ENCODE measurements at places on chromosomes 2 and 18. TPM values are rescaled to one million over a fixed set of nuclear protein-coding genes. Genes with fewer than 3 reads are reported as not detected.

- no peak for DNase-seq
- H3K36me3 ChIP-seq, result no peaks in the 10 kb centered on the region
- H3K27me3 ChIP-seq, result no peaks in the 10 kb centered on the region
- H3K4me3 ChIP-seq, result no peak overlapping the region
- H3K4me1 ChIP-seq, result peaks cover 13% of the 10 kb centered on the region
- no peak overlapping the region for H3K27ac ChIP-seq
Observed at GRCh38 chr18:10142056-10142455, 228.2 kb downstream of the VAPA start.

INPP5D gene
- 4.3 TPM for polyA plus RNA-seq

- no peak overlapping the region for H3K4me3 ChIP-seq
- DNase-seq, result no peak
- H3K4me1 ChIP-seq, result no peaks in the 10 kb centered on the region
- H3K27ac ChIP-seq, result no peak overlapping the region
- H3K27me3 ChIP-seq, result no peaks in the 10 kb centered on the region
Observed at GRCh38 chr18:74172697-74173433, 24.5 kb downstream of the TIMM21 start.

DNAJC5G gene
- polyA plus RNA-seq, result 0.83 TPM

- DNase-seq, result no peak
- no peaks in the 10 kb centered on the region for H3K4me1 ChIP-seq
- no peaks in the 10 kb centered on the region for H3K27me3 ChIP-seq
- H3K4me3 ChIP-seq, result no peak overlapping the region
- H3K36me3 ChIP-seq, result no peaks in the 10 kb centered on the region
- H3K27ac ChIP-seq, result no peak overlapping the region
Observed at GRCh38 chr18:57904535-57904934, 101.4 kb upstream of the ATP8B1 start.

CTLA4 gene
- 0.17 TPM for polyA plus RNA-seq

- no peak for DNase-seq
- no peaks in the 10 kb centered on the region for H3K27me3 ChIP-seq
- no peak overlapping the region for H3K27ac ChIP-seq
- no peak overlapping the region for H3K4me3 ChIP-seq
Observed at GRCh38 chr18:72436401-72436800, 107.7 kb downstream of the CBLN2 start.

GALR1 gene
- not detected for polyA plus RNA-seq

FEV gene
- polyA plus RNA-seq, result not detected

ZBTB7C gene
- 6.5 TPM for polyA plus RNA-seq

DNA sequence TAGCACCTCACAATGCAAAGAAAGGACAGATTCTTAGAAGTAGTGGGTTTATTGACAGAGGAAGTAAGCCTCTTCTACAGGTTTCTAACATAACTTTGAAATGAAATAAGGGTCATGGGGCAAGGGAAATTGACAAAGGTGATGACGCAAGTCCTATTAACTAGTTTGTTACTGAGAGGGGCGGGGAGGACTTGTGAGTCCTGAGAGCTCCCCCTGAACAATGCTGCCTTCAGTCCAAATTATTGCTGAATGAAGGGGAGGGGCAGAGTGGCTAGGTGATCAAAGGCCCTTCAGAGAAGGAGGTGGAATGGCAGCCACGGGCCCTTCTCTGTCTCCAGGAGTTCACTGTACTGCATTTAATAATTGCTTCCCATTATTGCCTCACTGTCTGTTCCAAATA lies 390.0 kb downstream of the MEIS1 start:
- H3K36me3 ChIP-seq, result no peaks in the 10 kb centered on the region
- no peaks in the 10 kb centered on the region for H3K27me3 ChIP-seq
- no peak for DNase-seq
- no peak overlapping the region for H3K27ac ChIP-seq

- no peak for DNase-seq
- H3K4me3 ChIP-seq, result no peak overlapping the region
- no peak overlapping the region for H3K27ac ChIP-seq
- H3K27me3 ChIP-seq, result no peaks in the 10 kb centered on the region
Observed at GRCh38 chr2:30254685-30255001, 23.3 kb downstream of the LBH start.

All from ovary (tissue), 10 donors.